GM23338 (cell line): ENCODE measurements at places on chromosomes 4 and X. TPM values are rescaled to one million over a fixed set of nuclear protein-coding genes. Genes with fewer than 3 reads are reported as not detected.

DNA sequence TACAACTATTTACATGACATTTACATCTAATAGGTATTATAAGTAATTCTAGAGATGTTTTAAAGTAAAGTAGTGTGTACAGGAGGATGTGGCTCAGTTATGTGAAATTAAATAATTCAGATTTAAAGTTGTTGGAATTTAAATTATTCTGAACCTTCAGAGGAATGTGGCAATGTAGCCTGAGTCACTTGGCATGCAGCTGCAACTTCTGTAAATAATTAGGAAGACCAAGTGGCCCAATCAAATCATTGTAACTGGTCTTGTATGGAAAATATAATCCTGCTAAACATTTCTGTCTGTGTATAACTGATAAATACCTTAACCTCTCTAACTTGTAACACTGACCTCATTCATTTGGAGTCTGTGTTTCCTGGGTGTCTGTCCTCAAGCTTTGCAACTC lies 828.9 kb downstream of the GLUD2 start:
- DNase-seq, result peak; percentile 0

DNA sequence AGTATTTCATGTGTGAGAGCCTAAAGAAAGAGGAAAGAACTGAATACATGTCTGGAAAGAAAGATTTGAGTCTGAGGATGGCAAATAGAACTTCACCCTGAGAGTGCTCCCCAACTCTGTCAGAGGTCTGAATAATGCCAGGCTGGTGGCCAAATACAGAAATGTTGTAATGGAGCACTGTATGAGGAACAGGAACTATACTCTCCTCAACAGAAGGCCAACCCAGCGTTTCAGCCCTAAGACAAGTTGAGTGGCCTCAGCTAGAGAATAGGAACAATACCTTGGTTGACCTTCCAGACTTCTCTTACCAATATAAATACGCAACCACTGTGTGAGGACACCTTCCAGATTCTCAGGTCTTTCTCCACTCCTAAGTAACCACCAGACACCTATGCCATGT lies 94.5 kb upstream of the STIM2 start:
- DNase-seq, result no peak

SMR3B gene
- not detected in 2 replicates for total RNA-seq

- no peak for DNase-seq
Observed at GRCh38 chrX:15814771-15815365, 24.6 kb downstream of the ZRSR2 start.

- peak; percentile 10 for DNase-seq
Observed at GRCh38 chrX:112672788-112673560, 6.8 kb downstream of the LHFPL1 start.

DNA sequence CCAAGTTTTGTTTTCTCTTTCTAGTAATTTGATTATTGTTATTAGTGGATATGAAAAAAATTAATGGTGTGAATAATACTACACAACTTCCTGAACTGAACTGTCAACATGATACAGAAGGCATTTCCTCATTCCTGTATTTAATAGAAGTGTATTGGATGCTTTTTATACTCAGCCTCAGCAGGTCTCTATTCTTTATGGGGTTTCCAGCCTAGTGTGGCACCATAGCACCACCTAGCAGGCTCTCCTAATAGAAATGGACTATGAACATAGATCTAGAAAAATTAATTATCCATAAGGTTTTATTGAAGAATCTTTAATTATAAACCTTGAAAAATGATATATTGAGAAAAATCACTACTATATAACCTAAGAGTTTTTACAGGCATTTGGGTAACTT lies 52.4 kb downstream of the GLRB start:
- DNase-seq, result peak; percentile 4

USP17L24 gene
- total RNA-seq, result not detected in 2 replicates

DNA sequence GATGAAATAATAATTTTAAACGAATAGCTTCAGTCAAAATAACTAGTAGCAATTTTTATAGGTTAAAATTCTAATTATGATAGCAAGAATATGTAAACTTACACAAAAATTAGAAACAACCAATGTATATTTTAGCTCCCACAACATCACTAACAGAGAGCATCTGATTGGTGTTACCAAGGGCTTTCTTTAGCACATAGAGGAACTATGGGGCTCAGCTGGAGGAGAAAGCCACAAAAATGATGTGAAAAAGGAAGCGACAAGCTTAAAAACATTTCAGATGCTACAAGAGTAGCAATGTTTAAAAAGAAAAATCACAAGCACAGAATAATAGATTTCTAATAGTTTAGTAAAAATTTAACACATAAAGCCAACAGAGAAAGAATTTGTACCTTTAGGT lies 56.3 kb downstream of the ATP8A1 start:
- no peak for DNase-seq

DNA sequence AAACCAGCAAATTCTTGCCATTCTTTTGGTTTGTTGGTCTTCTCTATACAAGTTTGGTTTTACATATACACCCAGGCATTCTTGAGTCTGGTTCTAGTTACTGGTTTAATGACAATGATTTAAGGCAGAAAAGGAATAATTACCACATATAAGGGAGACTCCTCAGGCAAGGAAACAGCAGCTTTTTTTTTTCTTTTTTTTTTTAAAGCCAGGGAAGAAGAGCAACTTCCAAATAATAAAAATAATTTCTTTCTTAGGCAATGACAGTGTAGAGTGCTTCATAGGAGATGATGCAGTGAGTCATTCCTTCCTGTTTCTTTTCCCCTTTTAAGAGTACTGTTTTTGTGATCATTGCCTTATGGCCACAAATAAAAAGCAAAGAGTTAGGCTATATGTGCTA lies 289.7 kb downstream of the DKK2 start:
- no peak for DNase-seq

DNA sequence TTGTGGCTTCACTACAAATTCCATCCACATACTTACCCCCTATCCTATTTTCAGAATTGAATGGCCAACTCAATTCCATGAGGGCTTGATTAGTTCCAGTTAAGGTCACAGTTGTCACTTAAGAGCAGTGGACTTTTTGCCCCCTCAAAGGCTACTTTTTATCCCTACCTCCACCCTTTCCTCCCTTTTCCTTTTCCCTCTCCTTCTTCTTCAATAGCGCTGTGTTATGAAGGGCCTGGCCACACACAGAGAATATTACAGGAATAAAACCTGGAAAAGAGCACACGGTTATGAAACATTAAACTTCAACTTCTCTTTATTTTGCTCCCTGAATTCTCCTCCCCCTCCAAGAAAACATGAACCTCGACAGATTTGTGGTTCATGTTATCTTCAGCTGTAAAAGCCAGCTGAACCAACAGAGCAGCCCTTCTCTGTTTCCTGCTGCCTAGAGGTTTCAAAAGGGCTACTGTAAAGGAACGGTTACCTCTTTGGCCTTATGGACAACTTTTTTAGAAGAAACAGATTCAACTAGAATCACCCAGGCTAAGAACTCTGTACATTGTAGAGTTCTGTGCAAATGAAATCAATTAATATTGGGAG lies 87.0 kb upstream of the RPL34 start:
- no peak for DNase-seq

DNA sequence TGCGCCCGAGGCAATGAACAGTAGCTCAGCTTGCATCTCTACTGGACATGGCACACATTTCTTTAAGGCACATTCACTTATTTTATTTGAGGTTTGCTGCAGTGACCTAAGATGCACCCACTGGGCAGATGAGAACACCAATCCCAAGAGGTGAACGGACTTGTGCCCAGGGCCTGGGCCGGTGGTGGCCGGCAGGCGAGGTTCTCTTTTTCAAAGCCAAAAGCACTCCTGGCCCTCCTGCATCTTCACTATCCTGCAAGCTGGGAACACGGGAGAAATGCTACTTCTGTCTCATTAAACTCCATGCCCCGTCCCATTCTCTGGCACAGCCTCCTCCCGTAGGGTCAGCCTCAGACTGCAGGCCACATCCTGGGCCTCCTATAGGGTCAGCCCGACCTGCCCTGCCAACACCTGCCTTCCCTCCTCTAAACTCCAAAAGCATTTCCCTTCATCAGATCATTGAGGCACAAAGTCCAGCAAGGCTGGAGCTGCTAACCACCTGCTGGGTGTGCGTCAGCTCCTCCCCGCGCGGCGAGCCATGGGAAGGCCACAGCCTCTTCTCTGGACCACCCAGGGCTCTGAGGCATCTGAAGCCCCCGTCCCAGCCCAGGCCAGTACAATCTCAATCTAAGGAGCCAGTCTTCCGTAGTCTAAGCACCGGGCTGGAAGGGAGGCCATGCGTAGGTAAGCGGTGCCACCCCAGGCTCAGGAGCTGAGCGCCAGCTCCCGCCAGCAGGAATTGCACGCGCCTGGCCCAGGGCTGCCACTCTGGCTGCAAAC lies 166.1 kb downstream of the AFAP1 start:
- no peak for DNase-seq
